Progenitor cell of endocrine pancreas (in vitro differentiated cells): ENCODE measurements at places on chromosomes 12 and 14.

- peaks cover 24% of the 10 kb centered on the region for H3K4me1 ChIP-seq
- H3K36me3 ChIP-seq: no peaks in the 10 kb centered on the region
- no peak overlapping the region for H3K4me3 ChIP-seq
- DNase-seq: no peak
- no peak overlapping the region for H3K27ac ChIP-seq
- peaks cover 16% of the 10 kb centered on the region for H3K27me3 ChIP-seq
Measured at GRCh38 chr12:67356380-67356774, 87.2 kb downstream of the CAND1 start.

DNA sequence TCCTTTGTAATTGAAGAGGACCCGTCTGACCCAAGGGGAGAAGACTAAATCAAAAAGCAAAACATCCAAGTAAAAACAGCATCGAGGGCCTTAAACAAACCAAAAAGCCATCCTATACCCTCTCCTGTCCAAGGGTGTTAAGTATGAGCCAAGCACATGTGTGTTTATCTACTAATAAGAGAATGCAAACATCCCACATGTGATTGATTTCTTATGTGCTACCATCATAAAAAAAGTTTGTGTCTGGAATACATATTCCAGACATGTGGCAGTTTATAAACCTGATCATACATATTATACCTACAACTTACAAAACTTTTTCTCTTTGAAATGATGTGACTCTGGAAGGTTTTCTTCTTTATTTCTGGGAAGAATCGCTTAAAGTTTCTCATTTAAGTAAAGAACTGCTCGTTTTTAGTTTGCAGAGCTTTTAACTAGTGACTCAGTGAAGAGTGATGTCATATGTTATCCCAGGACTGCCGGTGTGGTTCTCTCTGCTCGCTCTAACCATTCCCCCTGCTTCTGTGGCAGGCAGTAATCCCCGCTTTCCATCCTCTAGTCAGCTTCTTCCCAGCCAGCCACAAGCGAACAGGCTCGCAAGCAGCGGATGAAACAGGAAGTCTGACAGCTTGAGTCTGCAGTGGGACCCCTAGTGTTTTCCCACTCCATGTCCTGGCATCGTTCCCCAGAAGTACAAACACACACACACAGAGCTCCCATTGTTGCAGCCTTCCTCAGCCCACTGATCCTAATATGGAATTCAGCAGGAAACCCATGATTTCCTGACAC is 431 bp upstream of the RHOJ start:
- no peaks in the 10 kb centered on the region for H3K4me1 ChIP-seq
- H3K27ac ChIP-seq: no peak overlapping the region
- no peak overlapping the region for H3K4me3 ChIP-seq

DNA sequence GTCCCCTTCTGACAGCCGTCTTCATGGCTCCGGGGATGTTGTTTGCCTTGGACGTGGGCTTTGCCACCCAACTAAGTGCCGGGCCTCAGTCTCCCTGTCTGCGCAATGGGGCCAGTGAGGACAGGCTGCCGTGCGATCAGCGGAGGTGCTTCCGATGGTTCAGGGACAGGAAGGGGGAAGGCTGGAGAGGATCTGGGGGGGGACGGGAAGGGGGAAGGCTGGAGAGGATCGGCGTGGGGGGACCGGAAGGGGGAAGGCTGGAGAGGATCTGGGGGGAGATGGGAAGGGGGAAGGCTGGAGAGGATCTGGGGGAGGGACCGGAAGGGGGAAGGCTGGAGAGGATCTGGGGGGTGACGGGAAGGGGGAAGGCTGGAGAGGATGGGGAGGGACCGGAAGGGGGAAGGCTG is 3.4 kb downstream of the MMP17 start:
- no peak for DNase-seq
- H3K4me1 ChIP-seq: no peaks in the 10 kb centered on the region
- no peak overlapping the region for H3K27ac ChIP-seq
- H3K27me3 ChIP-seq: peaks cover 33% of the 10 kb centered on the region
- H3K4me3 ChIP-seq: no peak overlapping the region

- no peaks in the 10 kb centered on the region for H3K27me3 ChIP-seq
- H3K36me3 ChIP-seq: no peaks in the 10 kb centered on the region
- no peak overlapping the region for H3K27ac ChIP-seq
- peaks cover 2% of the 10 kb centered on the region for H3K4me1 ChIP-seq
- no peak for DNase-seq
Measured at GRCh38 chr12:47094804-47095203, 15.0 kb upstream of the AMIGO2 start.

GRCh38 chr14:72722201-72722785 is 171.6 kb downstream of the DPF3 start:
- H3K36me3 ChIP-seq: no peaks in the 10 kb centered on the region

- no peak overlapping the region for H3K27ac ChIP-seq
- H3K27me3 ChIP-seq: no peaks in the 10 kb centered on the region
- no peak overlapping the region for H3K4me3 ChIP-seq
Measured at GRCh38 chr12:77494296-77494695, 336.4 kb upstream of the NAV3 start.

DNA sequence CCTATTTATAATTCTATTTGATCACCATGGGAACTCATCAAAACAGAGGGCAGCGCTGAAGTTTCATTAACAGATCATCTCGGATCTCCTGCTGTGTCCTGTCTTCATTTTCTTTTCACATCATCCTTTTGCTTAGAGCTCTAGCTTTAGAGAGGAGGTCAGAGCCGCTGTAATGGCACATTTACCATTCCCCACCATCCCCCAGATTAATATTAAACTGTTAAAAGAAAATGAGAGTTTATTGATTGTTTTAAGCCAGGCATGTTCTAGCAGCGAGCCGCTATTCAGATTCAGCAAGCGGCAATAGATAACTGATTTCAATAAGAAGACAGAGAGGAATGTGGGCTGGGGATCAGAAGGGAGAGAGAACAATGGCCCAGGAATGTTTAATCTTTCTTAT is 308.8 kb downstream of the EGLN3 start:
- H3K27me3 ChIP-seq: peaks cover 11% of the 10 kb centered on the region
- no peak overlapping the region for H3K27ac ChIP-seq
- peaks cover 10% of the 10 kb centered on the region for H3K4me1 ChIP-seq
- H3K36me3 ChIP-seq: no peaks in the 10 kb centered on the region
- H3K4me3 ChIP-seq: no peak overlapping the region

GRCh38 chr12:52010152-52010622 is 3.4 kb downstream of the TAMALIN start:
- peaks cover 11% of the 10 kb centered on the region for H3K36me3 ChIP-seq
- peaks cover 37% of the 10 kb centered on the region for H3K27me3 ChIP-seq
- H3K4me1 ChIP-seq: peaks cover 15% of the 10 kb centered on the region
- H3K4me3 ChIP-seq: peak overlapping the region; percentile 41

DNA sequence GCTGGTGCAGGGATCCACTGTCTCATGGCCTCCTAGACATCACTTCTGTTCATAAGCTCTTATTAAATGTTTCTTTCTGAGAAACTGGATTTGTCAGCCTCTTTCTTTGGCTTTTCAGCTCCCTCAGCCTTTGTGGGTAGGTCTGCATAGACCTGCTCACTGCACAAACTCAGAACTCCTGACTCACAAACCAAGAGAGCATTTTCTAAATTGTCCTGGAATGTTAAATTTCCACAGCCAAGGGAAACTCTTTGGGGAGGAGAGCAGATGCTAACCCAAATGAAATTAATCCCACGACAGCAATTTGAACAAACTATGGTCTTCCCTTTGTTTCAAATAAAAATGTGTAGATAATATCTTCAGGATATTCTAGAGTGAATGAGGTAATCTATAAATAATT is 19.5 kb upstream of the CERS5 start:
- H3K36me3 ChIP-seq: no peaks in the 10 kb centered on the region
- no peak overlapping the region for H3K27ac ChIP-seq
- no peaks in the 10 kb centered on the region for H3K4me1 ChIP-seq
- no peak overlapping the region for H3K4me3 ChIP-seq
- no peaks in the 10 kb centered on the region for H3K27me3 ChIP-seq

GRCh38 chr14:71907793-71908515 is 24.3 kb upstream of the RGS6 start:
- H3K36me3 ChIP-seq: no peaks in the 10 kb centered on the region
- H3K4me3 ChIP-seq: no peak overlapping the region
- peaks cover 9% of the 10 kb centered on the region for H3K27me3 ChIP-seq
- peaks cover 16% of the 10 kb centered on the region for H3K4me1 ChIP-seq

- no peak overlapping the region for H3K4me3 ChIP-seq
- DNase-seq: no peak
- no peaks in the 10 kb centered on the region for H3K27me3 ChIP-seq
- H3K36me3 ChIP-seq: no peaks in the 10 kb centered on the region
- no peak overlapping the region for H3K27ac ChIP-seq
- H3K4me1 ChIP-seq: peaks cover 1% of the 10 kb centered on the region
Measured at GRCh38 chr12:58384196-58384595, 442.8 kb downstream of the ATP23 start.

DNA sequence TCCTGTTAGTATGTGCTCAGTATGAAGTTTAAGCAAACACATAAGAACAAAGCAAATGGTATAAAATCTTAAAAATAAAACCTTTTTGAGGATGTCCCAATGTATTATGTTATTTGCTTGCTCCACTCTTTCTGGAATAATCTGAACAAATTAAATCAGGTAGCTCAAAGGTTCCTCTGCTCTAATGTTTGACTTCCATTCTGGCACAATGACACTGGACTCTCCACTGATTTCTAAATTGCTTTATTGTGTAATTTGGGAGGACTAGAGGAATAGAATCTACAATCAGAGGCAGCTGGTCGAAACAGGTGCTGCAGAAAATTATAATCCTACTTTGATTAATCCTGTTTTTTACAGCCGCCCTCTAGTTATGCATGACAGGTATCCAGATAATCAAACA is 523.7 kb upstream of the FOXG1 start:
- no peak overlapping the region for H3K4me3 ChIP-seq
- no peak for DNase-seq
- no peak overlapping the region for H3K27ac ChIP-seq
- H3K36me3 ChIP-seq: no peaks in the 10 kb centered on the region

DNA sequence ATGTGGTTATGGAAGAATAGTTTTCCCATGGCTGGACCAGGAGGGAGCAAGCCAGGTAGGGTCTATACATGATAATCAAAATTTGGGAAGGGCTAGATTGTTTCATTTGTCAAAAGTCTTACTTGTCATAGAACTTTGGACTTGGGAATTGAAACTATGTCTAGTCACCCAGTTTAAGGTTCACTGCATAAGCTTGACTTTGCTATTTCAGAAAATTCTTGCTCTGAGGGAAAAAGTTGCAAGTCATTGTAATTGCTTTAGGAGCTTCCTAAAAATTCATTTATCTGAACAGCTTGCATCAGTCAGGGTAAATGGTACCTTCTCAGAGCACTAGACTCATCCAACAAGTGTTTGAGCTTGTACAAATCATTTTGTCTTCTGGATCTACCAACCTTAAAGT is 1194.7 kb downstream of the GALC start:
- no peak for DNase-seq
- no peaks in the 10 kb centered on the region for H3K27me3 ChIP-seq
- H3K36me3 ChIP-seq: no peaks in the 10 kb centered on the region
- no peak overlapping the region for H3K27ac ChIP-seq
- H3K4me3 ChIP-seq: no peak overlapping the region

DNA sequence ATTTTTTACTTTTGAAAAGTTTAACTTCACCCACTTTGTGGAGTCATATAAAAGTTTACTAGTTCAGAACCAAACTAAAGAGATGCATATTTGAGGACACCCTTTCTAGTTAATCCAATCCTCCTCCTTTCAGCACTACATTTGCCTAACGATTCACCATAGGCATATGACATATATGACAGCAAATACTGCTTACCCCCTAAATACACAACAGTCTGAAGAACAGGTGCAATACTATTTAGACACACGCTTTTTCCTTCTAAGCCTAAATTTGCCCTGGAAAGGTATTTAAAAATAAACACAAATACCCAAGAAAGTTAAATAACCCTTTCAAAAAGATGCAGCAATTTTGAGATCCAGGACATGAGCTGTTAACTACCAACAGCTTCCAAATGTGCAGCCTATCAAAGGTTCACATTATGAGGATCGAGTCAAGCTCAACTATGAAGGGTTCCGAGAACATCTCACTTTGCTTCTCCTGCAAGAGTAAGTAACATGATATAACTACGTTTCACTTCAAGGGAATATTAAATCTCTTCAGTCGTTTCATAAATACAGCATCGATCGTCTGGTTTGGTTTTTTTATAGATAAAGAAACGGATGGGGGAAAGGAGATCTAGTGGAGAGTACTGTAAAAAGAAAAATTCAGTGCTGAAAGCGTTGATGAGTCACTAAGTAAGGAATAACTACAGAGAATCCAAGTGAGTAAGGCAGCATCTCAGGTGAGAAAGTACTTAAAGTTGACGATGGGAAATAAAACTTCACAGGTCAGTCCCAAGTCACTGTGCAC is 677 bp upstream of the AP4S1 start:
- H3K27me3 ChIP-seq: no peaks in the 10 kb centered on the region
- H3K4me3 ChIP-seq: peak overlapping the region; percentile 88
- H3K36me3 ChIP-seq: peaks cover 11% of the 10 kb centered on the region
- no peak for DNase-seq
- peak overlapping the region; percentile 94 for H3K27ac ChIP-seq

GRCh38 chr12:4288296-4289131 is 15.0 kb downstream of the CCND2 start:
- H3K4me3 ChIP-seq: no peak overlapping the region
- H3K36me3 ChIP-seq: peaks cover 60% of the 10 kb centered on the region
- H3K27me3 ChIP-seq: no peaks in the 10 kb centered on the region
- peaks cover 14% of the 10 kb centered on the region for H3K4me1 ChIP-seq

- peaks cover 2% of the 10 kb centered on the region for H3K4me1 ChIP-seq
- no peak overlapping the region for H3K27ac ChIP-seq
- H3K4me3 ChIP-seq: no peak overlapping the region
- H3K36me3 ChIP-seq: no peaks in the 10 kb centered on the region
Measured at GRCh38 chr12:78916845-78917480, 52.4 kb downstream of the SYT1 start.

- H3K27ac ChIP-seq: no peak overlapping the region
- no peaks in the 10 kb centered on the region for H3K36me3 ChIP-seq
- no peak for DNase-seq
- no peak overlapping the region for H3K4me3 ChIP-seq
- peaks cover 6% of the 10 kb centered on the region for H3K27me3 ChIP-seq
Measured at GRCh38 chr12:77131977-77132490, 66.7 kb upstream of the E2F7 start.

DNA sequence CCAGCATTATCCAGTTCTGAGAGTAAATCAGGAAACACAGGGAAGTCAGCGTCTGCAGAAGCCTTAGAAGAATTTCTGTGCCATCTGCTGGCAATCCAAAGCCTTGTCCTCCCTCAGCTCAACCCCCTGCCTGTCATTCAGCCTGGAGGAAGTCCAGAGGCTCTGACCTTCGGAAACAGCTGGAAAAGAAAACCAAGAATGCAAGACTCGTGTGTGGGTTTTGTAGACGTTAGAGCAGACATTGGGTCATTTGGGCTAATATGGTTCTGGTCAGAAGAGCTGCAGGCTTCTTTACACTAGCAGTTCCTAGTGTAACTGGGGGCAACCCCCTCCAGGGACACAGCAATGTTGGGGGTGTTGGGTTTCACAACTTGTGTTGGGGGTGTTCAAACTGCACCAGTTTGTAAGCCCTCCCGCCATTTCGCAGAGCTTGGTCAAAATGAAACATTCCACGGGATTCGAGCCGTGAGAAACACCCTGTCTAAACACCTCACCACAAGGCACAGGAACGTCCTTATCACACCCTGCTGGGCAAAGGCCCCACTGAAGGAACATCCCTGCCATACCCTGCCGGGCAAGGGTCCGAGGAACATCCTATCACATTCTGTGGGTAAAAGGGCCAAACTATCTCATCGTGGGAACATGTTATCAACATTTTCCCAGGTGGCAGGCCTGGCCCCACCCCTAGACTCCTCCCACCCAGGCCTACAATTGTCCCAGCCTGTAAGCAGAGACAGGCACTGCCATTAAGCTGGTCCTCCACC is 21.0 kb upstream of the SERPINA4 start:
- peaks cover 21% of the 10 kb centered on the region for H3K27me3 ChIP-seq
- no peak overlapping the region for H3K4me3 ChIP-seq
- no peaks in the 10 kb centered on the region for H3K36me3 ChIP-seq
- H3K27ac ChIP-seq: no peak overlapping the region
- no peak for DNase-seq
- H3K4me1 ChIP-seq: peaks cover 5% of the 10 kb centered on the region
